ENCODE measurements at places on chromosomes 5 and 9. TPM values are rescaled to one million over a fixed set of nuclear protein-coding genes. Genes with fewer than 3 reads are reported as not detected.

ZFYVE16 gene
- total RNA-seq, result 39.9 TPM

PCAT7 gene
- 0.17 TPM for total RNA-seq

MAT2B gene
- 65.3 TPM for total RNA-seq

ACSL6 gene
- 1.5 TPM for total RNA-seq

PCYOX1L gene
- 17.3 TPM for total RNA-seq

Data from mucosa of gallbladder (tissue), 1 donor.